HEK293T (cell line): ENCODE measurements at places on chromosomes 11 and 22.
A peak's percentile ranks its signal among the peaks of the same experiment; 100 is the strongest.

- DNase-seq, result no peak
Observed at GRCh38 chr11:128039140-128040021, 548.0 kb downstream of the ETS1 start.

DNA sequence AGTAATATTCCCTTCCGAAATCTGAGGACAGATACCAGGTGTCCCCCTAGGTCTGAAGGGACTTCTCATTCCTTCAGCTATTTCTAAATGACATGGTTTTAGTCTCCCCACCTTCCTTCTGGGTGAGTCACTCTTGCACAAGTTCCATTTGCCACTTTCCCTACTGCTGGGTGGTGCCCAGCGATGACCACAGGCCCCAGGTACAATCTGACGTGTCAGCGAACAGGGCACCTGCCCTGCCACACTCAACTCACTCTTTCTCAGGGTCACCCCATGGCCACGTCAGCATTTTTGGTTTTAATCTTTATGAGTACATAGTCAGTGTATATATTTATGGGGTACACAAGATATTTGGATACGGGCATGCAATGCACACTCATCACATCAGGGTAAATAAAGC, 17.2 kb downstream of the POU2AF1 start:
- DNase-seq, result no peak

DNA sequence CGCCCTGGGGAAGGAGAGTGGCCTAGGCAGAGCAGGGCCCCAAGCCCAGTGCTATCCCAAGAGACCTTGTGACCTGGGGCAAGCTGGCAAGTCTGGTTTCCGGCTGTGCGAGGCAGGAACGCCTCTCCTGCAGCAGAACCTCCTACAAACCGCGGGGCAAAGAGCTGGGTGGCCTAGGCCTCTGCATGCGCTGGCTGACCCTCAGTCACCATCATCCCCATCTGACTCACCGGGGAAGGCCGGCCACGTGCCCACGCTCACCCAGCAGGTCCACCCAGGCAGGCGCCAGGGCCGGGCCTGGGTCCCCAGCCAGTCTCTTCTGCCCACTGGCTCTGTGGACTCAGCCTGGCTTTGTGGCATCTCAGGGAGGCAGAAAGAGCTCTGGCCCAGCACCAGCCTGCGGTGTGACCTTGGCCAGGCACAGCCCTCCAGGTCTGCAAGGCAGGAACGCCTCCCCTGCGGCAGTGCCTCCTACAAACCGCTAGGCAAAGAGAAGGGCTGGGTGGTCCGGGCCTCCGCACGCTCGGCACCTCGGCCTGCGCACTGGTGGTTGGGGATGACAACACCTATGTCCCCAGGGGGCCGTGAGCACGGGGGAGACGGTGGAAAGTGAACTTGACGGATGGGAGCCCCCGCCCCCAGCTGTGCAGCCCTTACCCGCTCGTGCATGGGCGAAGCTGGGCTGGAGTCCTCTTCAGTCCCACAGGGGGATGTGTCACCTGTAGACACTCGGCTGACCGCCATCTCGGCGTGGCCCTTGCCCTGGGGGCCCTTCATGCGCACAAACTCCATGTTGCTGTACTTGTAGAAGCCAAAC, 38.2 kb downstream of the KIAA0930 start:
- DNase-seq, result no peak

GRCh38 chr22:41844036-41844435, 11.1 kb downstream of the SREBF2 start:
- no peak for DNase-seq

- no peak for DNase-seq
Observed at GRCh38 chr22:23253475-23254055, 73.3 kb downstream of the BCR start.

DNA sequence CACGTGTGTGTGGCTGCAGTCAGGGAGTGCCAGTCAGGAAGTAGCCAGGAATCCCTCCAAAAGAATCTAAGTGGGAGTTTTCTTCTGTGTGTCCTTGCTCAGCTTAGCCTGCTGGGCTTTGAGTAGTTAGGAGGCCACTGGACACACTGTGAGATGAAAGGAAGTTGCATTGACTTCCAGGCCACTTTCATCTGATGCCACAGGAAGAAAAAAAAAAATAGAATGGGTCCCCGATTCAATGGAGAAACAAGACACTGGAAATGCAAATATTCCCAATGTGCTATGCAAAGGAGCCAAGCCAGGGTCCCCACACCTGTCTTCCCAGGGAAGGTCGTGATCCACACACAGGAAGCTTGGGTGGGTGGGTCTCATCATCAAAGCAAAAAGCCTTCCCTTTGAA, 95.6 kb upstream of the E2F8 start:
- no peak for DNase-seq

DNA sequence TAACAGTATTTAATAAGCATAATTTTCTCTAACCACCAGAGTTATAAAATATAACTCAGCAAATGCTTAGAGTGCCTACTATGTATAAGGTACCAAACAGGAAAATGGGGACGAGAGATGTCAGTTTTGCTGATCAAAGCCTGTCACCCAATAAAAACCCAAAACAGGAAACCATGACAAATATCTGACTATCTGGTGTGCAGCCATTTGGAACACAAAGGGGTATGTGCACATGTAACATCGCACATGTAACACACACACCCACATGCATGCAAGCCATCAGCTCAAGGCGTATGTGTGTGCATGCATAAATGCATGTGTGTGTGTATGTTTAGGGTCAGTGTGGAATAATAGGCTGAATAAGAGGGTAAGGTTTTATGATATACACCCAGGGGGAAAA, 64.2 kb downstream of the PRR5L start:
- no peak for DNase-seq

- DNase-seq, result no peak
Observed at GRCh38 chr22:30043161-30043560, 37.1 kb upstream of the HORMAD2 start.

- no peak for DNase-seq
Observed at GRCh38 chr11:93524858-93525257, 18.3 kb downstream of the SMCO4 start.

DNA sequence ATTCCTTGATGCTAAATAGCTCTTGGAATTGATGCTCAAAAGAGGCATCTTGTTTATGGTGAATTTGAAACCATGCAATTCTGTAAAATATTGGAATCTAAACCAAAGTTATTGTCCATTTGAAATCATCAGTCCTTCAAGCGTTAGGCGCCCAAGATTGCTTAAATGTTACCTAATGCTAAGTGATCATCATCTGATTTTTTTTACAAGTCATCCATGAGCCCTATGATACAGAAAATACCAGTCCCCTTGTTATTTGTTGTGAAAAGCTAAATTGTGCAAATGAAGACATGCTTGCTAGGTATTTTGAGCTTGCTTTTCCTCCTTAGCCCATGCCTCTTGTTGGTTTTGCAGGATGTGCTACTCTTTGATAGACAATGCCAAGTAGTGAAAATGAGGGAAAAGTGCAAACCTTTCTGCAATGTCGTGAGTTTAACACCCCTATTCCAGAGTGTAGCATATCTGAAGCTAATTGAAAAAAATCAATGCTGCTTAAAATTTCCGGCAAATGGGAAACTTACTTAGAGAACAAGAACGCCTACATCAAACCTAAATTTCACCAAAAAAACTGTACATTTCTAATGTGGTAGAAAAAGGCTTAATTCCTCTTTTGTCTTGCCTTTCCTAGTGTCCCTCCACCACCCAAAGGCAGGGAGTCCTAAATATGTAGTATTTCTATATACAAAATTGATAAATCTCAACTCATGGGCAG, 1.9 kb downstream of the GRK3 start:
- no peak for DNase-seq

DNA sequence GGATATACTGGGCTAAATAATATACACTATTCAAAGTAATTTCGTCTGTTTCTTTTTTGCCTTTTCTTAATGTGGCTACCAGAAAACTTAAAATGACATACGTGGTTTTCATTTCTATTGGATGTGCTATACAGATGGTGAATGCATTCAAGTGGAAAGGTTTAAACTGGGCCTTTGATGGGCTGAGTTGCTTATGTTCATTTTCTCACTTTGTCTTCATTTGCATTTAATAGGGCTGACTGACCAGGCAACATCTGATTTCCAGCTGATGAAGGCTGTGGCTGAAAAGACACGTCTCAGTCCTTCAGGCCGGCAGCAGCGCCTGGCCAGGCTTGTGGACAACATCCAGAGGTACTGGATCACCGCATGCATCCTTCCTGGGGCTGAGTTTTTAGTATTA, 27.9 kb downstream of the PIWIL4 start:
- no peak for DNase-seq

- DNase-seq, result no peak
Observed at GRCh38 chr11:58902881-58903280, 36.4 kb upstream of the GLYATL1 start.

DNA sequence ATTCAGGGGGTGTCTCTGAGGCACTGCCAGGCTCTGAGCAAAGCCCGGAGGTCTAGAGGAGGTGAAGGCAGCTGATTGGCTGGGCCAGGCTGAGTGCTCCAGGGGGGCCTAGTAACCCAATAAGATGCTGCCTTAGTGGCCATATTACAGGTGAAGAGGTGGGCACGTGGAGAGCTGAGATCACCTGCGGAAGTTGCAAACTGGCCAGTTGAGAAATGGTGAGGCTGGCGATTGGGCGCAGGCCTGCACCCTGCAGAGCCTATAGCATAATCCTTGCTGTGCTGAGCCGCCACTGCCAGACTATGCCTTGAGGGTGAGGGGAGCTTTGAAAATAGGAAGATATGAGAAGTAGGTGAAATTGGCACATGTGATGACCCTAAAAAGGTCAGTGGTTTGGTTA, 21.7 kb downstream of the DERL3 start:
- no peak for DNase-seq

- DNase-seq, result peak; percentile 57
Observed at GRCh38 chr22:39808081-39808480, 85.5 kb downstream of the ENTHD1 start.

GRCh38 chr11:85348945-85349344, 278.2 kb downstream of the DLG2 start:
- DNase-seq, result no peak

DNA sequence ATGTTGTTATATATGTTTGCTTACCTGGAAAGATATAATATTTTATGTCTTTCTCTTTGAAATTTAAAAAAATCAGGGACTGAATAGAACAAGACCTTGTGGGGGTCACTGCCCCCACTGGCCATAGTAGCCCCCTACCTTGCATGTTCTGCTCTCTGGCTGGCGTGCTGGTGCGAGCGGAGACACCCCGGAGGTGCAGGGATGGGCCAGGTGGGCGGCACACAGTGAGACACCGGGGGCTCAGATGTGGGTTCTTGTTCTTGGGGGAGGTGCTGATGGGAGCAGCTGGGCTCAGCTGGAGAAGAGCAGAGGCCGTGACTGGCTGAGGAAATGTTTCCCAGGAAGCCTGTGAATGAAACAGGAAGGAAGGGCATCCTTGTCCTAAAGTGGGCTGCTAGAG, 20.2 kb downstream of the GAB4 start:
- no peak for DNase-seq

GRCh38 chr11:72738199-72739141, 13.7 kb downstream of the ARAP1 start:
- no peak for DNase-seq

- DNase-seq, result no peak
Observed at GRCh38 chr11:12293486-12293885, 83.9 kb upstream of the PARVA start.

DNA sequence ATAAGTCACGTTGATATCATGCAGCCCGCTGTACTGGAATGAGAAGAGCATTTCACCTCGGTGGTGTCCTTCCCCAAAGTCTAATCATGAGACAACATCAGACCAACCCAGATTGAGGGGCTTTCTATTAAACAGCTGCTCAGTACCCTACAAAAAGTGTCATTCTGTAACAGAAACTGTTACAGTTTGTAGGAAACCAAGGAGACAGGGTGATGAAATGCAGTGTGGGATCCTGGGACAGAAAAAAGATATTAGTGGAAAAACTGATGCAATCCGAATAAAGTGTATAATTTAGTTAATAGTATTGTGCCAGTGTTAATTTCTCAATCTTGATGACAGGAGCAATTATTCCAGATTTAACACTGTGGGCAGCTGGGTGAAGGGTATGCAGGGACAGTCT, 128.0 kb downstream of the MICAL2 start:
- no peak for DNase-seq

GRCh38 chr11:18105086-18105801, 638 bp downstream of the SAAL1 start:
- DNase-seq, result no peak
